ENCODE measurements at places on chromosomes 7 and 10.

DNA sequence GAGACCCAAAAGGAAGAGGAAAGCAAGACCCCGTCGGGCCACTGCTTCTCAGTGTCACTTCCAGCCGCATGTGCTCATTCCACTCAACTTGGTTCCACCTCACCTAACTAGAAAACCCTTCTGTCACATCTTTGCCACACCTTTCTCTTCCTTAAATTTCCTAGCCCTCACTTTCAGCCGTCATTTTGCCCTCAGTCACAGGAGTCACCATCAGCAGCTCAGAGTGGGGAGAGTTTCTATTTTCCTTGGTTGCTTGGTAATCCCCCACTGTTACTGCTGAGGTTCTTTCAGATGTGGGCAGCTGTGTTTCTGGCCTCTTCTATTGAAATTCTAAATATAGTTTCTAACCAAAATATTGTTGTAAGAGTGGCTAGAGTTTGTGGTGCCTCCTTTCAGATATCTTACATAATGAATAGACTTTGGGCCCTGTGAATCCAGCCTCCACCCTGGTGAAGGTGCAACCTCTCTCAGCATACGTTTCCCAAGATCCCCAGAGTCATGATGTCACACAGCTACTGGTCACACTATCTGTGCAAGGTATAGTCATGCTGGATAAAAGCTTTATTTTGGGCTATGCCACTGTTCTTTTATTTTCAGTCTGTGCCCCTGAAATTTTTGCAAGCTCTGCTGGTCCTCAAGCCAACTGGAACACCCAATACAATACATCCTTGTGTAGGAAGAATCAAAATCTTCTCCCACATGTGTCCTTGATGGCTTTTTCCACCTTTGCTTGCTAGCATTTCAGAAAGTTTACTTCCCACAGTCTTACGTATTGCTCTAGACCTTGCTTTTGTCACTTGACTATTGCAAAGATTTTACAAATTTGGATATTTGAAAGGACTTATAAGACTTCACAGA is 9.2 kb downstream of the AGBL3 start:
- DNase-seq = no peak

DNA sequence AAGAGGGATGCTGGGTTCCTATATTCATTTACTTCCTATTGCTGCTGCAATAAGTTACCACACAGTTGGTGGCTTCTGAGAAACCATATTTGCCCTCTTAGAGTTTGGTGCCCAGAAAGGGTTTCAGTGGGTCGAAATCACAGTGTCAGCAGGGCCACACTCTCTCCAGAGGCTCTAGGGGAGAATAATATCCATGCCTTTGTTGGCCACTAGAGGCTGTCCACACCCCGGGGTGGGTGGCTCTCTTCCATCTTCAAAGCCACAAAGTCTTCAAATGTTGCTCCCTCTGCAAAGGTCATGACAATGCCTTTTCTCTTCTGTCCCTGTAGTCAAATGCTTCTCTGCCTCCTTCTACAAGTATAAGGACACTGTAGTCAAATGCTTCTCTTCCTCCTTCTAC is 989.4 kb downstream of the CCSER2 start:
- DNase-seq = no peak

GRCh38 chr10:98172495-98172894 is 38.0 kb downstream of the R3HCC1L start:
- no peak for DNase-seq

DNA sequence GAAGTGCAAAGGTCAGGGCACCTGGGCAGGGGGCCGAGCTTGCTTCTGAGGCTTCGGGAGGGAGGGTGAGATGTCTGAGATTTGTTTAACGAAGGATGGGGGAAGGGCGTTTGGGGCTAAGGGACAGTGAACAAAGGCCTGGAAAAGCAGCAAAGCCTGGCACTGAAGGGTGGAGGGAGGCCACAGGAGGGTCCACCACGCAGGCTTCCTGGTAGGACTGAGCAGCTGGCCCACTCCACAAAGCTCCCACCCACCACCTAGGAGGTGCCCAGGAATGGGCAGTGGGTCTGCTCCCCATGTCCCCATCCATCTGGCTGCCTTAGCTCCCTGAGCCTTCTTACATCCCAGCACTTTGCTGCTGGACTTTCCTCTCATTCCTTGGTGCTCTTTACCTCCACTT is 39.4 kb upstream of the CXCL12 start:
- no peak for DNase-seq

Measured in Karpas-422 (cell line).